ENCODE measurements at places on chromosomes 5 and 9.
A peak's percentile ranks its signal among the peaks of the same experiment; 100 is the strongest.

DNA sequence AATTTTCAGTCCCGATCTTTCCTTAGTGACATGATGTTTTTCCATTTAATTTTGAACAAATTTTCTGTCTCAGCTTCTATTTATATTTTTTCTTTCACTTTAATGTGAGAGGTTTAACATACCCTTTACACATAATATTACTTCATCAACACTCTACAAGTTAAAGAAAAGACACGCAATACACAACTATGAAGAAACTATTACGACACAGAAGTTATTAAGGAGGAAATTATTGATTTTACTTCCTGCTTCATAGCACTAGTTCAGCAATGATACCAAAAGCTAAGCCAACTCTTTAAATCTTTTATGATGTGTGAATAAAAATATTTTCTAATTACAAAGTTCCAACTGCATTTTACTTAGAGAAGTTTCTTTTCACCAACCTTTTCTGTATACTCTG, 432.3 kb upstream of the DAB2 start:
- no peak for DNase-seq

- DNase-seq = no peak
Measured at GRCh38 chr9:88164850-88165249, 26.6 kb upstream of the SPATA31C2 start.

GRCh38 chr5:132059696-132060500, 557 bp upstream of the IL3 start:
- no peak for DNase-seq

DNA sequence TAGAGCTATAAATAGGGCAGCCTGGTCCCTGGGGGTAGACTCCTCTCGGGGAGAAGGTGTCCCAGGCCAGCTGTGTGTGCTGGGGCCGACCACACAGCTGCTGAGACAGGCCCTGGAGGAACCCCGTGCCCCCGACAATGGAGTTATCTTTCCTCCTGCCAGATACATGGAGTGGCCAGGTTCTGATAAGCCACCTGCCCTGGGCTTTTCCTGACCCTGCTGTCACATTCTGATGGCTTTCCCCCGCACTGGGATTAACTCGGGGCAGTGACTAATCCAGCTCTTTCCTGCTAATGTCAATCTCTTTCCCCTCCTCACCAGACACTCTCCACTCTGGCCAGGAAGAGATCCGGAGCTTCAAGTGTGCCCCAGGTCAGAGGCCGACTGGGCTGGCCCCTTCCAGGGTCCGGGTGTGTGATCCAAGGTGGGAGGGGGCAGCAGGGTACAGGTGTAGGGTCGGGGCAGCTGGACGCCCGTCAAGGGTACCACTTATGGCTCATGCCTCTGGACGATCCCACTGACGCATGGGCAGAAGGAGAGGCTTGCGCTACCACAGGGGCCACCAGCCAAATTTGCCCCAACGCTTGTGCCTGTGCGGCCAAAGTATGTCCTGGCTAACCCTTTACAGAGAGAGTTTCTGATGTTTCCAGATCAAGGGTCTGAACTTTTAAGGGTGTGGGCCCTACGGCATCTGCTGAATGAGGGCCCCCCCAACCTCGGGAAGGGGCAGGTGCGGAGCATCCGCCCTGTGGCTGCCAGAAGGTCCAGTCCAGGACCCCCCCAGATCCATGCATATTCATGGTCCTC, 20.6 kb upstream of the COL5A1 start:
- DNase-seq = no peak

- no peak for DNase-seq
Measured at GRCh38 chr9:127693143-127693542, 13.6 kb upstream of the CFAP157 start.

GRCh38 chr9:114178756-114179450, 23.6 kb downstream of the COL27A1 start:
- DNase-seq = no peak

- no peak for DNase-seq
Measured at GRCh38 chr9:136086213-136086881, 8.7 kb downstream of the NACC2 start.

DNA sequence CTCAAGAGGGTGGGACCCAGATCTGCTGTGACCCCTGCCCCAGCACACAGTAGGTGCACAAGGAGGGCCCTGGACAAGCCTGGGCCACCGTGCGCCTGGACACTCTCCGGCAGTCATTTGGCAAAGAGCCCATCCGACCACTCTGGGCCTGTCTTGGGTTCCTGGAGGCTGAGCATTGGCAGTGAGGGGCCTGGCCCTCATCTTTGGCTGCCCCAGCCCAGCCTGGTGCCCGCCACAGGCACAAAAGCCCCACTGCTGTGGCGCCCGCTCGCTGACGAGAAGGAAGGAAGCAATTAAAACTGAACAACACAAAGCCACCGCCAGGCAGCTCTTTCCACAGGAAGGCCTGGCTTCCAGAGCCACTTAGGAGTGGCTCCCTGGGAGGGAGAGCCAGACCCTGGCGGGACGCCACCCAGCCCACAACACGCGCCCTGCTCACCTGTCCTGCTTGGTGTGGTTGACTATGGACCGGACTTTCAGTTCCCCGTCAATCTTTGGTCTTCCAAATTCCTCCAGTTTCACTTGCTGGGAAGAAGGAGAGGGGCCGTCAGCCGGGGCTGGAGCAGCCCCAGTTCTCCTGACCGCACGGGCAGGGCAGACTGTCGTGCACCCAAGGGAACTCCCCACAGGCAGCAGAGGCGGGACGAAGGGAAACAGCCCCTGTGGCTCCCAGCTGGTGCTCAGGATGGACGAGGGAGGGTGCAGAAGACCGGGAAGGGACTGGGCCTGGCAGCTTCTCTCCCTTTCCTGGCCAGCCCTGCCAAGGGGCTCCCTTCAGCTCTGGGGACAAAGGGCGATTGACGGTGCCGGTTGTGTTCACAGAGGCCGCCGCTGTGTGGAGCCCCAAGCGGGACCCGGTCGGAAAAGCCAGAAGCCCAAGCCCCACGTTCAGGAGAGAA, 50.9 kb upstream of the SARDH start:
- no peak for DNase-seq

GRCh38 chr5:165894916-165895315, 2389.5 kb downstream of the MAT2B start:
- no peak for DNase-seq

- DNase-seq = no peak
Measured at GRCh38 chr9:72790989-72791388, 161.9 kb downstream of the ALDH1A1 start.

DNA sequence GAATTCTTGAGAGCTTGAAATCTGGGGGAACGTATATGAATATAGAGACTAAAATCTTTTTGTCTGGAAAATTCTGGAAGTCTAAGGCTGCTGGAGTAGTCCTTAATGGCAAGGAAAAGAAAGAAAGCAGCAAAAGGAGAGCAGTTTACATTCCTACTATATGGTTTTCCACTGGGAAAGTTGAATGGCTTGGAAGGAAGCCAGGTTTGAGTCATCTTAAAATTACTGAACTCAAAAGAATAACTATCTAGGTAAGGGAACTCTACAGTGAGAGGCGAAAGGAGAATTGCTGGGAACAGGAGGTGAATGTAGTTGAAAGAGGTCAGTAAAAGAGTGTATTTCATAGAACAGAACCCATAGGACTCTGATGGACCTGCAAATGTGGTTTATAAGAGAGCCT, 258.1 kb upstream of the EDIL3 start:
- DNase-seq = no peak

- no peak for DNase-seq
Measured at GRCh38 chr5:58019614-58020013, 440.3 kb downstream of the PLK2 start.

GRCh38 chr9:20863945-20864344, 167.5 kb downstream of the HACD4 start:
- DNase-seq = no peak

DNA sequence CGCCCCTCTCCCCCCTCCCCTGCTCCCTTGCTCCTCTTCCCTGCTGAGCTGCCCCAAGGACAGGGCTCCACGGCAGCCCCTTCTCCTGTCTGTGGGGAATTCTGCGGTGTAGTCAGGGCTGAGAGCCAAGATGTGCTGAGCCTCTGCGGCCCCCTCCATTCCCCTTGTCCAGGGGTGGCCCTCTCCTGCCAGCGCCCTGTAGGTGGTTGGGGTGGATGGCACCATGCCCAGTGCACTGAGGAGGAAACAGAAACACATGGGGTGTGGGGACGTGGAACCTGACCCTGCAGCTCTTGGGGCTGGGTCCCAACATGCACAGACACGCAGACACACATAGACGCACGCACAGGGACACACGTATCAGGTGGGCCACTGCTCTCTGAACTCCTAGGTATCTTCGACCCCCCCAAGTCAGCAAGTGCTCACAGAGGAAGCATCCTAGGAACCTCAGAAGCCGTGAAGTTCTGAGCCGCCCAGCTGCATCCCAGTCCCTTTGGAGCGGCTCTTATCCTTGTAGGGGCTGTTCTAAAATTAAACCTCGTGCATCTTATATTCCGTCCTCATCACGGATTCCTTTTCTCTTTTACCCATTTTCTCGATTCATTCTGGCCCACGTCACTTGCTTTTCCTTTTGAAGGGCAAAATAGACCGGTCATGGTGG, 64.8 kb downstream of the HMCN2 start:
- DNase-seq = no peak

DNA sequence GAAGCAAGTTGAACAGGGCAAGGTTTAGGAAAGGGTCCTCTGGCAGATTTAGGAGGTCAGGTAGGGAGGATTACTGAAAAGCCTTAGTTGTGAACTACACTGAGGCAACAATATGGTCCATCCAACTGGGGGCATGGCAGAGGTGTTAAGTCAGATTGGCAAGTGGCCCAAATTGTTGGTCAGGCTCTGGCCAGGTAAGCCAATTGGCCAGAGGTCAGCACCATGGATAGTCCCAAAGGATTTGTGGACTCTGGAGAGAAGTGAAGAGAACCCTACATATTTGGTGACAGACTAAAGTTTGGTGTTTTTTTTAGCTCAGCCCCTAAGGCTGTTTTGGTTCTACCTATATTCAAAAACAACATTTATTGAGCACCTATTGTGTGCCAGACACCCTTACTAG, 39.1 kb upstream of the RASGRF2 start:
- no peak for DNase-seq

GRCh38 chr5:97544678-97545077, 361.6 kb upstream of the RIOK2 start:
- DNase-seq = no peak

DNA sequence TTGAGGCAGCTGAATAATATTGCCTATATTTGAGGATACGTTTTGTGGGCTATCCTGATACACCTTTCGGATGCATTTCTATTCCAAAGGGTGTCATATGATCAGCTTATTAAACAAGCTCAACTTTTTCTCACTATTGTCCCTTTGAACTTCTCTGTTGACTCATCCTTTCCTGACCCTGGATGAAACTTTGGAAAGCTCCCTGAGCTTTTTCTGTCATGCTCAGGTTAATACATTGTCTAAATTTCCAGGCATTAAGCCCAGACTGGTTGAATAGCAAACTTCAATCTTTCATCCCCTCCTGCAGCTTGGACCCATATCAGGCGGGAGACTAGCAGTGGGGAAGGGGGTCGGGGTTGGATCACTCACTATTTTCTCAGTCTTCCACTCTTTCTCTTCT, 104.9 kb upstream of the PTPN3 start:
- no peak for DNase-seq

DNA sequence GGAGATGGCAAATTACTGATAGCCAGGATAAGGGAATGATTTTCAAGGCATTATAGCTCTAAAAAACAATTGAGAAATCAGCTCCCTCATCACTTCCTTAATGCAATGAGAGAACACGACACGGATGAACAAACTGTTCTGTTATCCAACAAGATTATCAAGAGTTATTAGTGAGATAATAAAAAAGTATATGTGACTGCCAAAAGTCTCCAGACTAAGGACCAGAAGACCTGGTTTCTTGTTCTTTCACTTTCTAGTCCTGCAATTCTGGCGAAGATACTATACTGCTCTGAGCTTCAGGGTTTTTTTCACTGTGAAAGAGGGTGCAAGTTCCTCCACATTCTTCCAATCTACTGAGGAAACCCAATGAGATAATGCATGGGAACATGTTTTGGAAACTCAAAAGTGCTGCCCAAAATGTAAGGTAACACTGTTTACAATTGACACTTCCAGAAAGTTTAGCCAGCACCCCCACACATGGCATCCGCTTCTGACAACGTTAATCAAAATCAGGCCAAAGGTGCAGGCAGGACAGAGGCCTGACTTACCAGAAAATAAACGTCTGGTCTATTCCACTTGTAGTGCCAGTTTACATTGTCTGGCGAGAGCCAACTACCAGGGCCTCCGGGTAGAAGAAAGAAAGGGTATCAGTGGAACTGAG, 254.2 kb downstream of the DOCK8 start:
- no peak for DNase-seq

GRCh38 chr5:83913593-83913992, 192.9 kb upstream of the HAPLN1 start:
- DNase-seq = no peak

GRCh38 chr5:10248378-10249260, 1.1 kb downstream of the ATPSCKMT start:
- no peak for DNase-seq

- peak; percentile 60 for DNase-seq
Measured at GRCh38 chr9:22307013-22307711, 139.5 kb upstream of the DMRTA1 start.

DNA sequence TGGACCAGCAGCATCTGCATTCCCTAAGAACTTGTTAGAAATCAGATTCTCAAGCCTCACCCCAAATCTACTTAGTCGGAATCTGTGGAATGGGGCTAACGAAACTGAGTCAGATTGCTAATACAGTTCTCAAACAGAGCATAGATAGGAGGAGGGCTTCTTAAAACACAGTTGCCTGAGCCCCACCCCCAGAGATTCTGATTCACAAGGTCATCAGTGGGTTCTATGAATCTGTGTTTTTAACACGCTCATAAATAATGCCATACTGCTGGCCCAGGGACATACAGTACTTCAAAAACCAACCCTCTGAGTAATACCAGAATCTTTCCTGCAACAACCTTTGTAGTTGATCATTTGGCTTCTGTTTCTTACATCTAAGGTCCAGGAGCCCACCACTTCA, 32.9 kb upstream of the GARNL3 start:
- DNase-seq = no peak

DNA sequence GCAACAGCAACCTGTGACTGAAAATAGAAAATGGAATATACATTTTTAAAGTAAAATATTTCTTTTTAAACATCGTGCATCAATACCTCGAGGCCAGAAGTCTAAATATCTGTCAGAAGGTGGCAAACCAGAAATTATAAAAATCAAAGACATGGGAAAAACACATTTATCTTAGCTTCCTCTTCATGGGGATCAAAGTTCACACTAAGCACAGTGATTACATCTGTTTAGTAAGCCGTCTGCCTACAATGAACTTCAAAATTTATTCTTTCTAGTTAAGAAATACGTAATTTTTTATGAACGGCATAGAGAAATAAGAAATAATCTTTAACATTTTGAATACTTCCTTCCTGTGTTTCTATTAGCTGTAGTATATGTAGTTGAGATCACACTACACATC, 17.9 kb upstream of the SV2C start:
- DNase-seq = no peak

- DNase-seq = no peak
Measured at GRCh38 chr5:1175801-1176472, 25.5 kb upstream of the SLC6A19 start.
